ENCODE measurements at places on chromosomes 6 and 20.

DNA sequence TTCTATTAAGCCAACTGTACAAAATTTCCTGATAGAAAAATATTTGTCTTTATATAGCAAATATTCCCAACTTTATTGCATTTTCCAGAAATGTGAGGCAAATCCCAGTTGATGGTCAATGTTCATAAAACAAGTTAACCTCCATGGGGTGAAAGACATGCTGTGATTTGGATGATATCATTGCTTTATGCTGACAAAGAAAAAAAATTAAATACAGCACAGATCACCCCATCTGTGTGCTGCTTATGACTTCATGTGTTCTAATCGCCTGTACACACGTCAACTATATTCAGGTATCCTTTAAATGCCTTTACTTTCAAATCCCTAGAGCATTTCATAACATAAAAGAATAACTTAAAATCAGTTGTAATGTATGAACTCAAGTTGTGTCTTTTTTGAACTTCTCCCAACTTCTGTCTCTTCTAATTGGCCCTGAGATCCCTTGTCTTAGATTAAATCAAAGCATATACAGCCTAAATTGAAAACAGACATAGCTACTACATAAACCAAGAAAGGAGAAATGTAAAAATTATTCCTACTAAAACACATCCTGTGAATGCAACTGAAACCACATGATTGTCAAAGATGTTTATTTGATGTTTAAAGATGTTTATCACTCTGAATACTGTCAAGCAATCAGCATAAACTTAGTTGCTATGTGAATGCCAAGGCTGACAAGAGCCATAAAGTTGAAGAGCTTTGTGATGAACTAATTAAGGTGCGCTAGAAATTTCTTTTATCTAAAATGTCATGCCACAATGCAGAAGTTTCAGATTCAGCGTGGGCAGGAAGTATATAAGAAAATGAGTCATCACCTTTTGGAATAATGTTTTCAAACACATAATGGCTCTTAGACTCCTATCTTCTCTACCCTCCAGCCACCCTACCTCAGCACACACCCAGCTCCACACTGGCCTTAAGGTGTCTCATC lies 68.7 kb downstream of the FILIP1 start:
- DNase-seq: peak; percentile 6

DNA sequence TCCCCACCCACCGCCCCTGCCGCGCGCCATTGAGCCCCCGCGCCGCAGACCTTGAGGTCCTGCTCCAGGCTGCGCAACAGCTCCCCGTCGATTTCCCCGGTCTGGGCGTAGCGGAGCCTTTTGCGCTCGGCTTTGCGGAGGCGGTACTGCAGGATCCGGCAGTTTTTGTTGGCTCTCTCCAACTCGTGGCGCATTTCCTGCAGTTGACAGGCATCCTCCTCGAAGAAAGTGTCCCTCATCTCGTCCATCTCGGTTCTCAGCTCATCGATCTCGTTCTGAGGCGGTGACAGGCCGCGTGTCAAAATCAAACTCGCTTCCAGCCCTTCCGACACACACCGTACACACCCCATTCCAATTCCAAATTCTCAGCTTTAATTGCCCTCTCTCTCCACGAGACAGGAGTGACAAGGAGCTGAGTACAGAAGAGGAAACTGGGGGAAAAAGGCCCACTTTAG lies 4.3 kb downstream of the MTCL3 start:
- peak; percentile 72 for DNase-seq

DNA sequence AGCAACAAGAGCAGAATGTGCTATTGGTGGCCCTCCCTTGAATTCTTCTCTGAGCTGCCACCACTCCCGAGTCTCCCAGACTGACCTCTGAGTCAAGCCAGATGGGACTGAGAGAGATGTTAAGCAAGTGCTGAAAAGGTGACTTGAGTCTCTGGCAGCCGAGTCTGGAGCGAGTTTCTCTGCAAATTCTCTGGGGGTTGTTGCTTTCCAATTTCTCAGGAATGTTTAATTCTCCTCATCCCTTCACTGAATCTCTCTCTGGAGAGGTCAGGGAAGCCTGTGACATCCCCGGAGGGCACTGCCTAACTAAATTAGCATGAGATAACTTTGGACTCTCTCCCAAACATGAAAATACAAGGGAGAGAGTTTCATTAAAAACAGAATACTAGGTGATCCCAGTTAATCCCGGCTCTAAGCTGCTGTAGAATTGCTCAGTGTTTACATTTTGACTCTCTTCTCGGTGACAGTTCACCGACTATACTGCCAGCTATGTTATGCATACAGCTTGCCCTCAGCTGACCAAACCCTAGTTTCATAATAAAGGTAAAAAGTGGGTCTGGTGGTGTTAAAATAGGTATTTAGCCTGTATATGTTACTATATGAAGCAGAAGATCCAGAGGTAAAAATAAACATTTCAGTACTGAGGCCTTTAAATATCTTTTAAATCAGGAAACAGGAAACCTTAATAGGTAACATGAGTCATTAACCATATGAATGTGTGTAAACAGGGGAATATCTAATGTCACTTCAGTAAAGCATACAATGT lies 157.9 kb downstream of the FOXC1 start:
- no peak for DNase-seq

GRCh38 chr6:162580619-162581018 lies 146.9 kb downstream of the PRKN start:
- no peak for DNase-seq

DNA sequence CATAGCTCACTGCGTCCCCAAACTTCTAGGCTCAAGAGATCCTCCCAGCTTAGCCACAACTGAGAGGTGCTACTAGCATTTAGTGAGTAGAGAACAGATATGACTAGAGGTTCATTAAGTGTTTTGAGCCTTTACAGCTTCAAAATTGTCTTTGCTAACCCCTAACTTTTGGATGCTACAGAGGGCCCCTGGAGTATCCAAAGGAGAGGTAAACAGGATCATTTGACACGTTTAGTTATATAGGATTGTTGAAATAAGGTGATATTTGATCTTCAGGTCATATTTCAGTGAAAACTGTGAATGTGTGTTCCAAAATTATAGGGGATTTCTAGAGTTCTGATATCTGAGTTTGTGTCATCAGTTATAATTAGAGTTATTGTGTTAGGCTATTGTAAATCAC lies 19.2 kb upstream of the HFE start:
- DNase-seq: no peak

- DNase-seq: no peak
Measured at GRCh38 chr6:20068421-20068988, 143.8 kb downstream of the MBOAT1 start.

DNA sequence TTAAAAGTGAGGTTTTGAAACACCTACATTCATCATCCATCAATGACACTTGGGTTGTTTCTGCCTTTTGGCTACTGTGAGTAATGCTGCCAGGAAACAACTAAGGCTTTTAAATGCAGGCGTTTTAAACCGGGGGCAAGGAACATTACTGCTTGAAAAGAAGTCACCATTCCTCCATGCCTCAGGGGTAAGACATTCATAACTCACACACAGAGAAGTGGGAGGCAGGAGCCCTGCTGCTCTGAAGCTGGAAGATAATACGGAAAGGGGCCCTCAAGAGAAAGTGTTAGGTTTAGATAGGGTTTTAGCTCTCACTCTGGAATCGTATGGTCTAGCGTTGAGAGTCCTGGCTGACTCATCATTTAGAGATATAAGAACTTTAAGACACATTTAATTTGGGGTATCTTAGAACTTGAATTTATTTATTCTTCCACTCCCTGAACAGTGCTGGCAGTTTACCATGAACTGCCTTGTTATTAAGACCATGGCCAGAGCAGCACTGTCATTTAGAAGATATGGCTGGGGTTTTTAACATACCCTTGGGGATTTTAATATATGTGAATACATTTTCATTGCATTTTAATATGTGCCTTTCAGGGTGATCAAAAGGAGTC lies 1.8 kb downstream of the TUBB1 start:
- DNase-seq: peak; percentile 2

- DNase-seq: no peak
Measured at GRCh38 chr6:5999688-6000608, 6.8 kb downstream of the NRN1 start.

GRCh38 chr6:167512696-167513375 lies 187.9 kb downstream of the TTLL2 start:
- no peak for DNase-seq

DNA sequence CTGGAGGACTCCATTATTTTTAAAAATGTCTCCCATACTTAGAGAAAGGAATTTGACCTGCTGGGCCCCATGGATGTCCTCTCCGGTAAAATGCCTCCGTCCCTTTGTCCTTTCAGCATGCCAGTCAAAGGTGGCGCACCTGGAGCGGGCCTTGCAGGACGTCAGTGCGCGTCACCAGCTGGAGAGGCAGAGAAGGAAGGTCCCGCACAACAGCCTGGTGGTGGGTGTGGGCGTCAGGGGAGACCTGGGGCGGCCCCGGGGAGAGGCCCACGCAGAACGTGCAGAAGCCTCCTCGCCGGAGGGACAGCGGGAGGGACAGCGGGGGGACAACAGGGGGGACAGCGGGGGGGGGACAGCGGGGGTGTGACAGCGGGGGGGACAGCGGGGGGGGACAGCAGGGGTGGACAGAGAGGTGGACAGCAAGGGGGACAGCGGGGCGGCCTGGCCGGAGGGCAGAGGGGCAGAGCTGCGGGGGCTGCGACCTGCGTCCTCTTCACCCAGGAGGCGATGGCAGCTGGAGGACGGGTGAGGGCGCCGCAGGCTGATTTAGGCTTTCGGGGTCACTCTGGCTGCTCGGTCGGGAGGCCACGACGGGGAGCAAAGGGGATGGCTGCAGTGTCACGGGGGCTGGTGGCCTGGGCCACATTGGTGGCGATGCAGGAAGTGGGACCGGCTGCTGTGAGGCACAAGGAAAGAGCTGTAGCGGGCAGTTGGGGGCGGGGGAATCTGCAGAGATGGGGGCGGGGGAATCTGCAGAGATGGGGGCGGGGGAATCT lies 859 bp upstream of the KIF25 start:
- no peak for DNase-seq

DNA sequence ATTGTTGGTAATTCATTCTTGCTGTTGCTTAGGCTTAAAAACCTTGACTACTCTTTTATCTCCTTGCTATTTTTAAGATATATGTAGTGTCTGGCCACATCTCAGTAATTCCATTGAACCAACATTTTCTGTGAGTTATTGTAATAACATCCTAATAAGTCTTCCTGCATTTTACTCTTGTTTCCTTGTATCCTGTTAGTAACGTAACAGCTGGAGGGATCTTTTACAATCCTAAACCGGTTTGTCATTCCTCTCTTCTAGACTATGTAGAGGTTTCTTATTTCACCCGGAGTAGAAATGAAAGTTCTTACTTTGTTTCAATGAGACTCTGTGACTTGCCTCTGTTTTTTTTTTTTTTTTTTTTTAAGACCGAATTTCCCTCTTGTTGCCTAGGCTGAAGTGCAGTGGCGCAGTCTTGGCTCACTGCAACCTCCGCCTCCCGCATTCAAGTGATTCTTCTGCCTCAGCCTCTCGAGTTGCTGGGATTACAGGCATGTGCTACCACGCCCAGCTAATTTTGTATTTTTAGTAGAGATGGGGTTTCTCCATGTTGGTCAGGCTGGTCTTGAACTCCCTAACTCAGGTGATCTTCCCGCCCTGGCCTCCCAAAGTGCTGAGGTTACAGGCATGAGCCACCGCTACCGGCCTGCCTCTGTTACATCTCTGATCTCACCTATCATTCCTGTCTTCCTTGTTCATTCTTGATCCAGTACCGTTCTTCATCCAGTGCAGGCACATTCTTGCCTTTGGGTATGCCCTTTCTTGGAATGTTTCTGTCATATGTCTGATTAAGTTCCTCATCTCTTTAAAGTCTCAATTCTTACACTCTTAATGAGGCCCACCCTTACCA lies 44.7 kb downstream of the NCOA3 start:
- DNase-seq: no peak

GRCh38 chr20:39518654-39519053 lies 556.5 kb downstream of the DHX35 start:
- DNase-seq: no peak

- DNase-seq: no peak
Measured at GRCh38 chr6:109488001-109488400, 5.0 kb upstream of the ZBTB24 start.

DNA sequence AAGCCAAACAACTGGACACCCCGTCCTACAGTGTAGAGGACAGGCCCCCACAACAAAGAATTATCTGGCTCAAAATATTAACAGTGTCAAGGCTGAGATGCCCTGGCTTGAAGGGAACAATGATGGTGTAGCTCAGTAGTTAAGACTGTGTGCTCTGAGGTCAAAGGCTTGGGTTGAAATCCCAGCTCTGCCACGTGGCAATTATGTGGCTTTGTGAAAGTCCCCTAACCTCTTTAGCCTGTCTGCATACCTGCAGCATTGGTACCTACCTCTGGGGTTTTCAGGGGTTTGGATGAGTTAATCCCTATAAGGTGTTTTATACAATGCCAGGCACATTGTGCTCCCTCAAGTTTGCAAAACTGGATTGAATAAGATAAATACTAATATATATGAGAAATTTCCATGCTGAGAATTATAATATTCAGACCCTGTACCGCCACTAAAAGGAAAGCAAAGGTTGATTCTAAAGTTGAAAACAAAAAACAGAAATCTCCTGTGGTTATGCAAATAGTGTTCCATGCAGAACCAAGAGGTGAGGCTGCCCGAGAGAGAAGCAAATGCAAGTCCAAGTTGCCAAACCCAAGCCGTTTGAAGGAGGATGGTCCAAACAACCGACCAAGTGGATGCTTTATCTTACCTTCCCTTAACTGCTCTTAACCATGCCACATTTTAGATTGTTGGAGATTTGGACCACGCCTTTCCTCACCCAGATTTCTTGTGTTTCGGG lies 199.8 kb downstream of the NFATC2 start:
- DNase-seq: no peak

DNA sequence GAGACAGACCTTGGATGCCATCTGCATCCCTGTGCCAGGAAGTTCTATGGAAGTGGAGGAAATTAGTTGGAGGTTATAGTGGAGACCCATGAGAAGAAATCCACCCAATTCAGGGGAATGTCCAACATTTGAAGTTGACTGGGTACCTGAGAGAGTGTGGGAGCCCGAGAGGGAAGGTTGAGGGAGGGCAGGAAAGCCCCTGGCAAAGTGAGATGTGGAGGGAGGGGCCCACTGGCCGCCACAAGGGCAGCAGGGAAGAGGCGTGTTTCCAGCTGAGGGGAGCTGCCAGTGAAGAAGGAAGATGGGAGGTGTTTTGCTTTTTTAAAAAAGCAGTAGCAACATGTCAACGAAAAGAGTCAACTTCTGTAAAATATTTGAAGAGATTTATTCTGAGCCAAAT lies 16.3 kb upstream of the SERPINB9 start:
- no peak for DNase-seq
